Stimulated activated CD8-positive, alpha-beta memory T cell treated with anti-CD3 and anti-CD28 coated beads, Interleukin-4, amount 100 ng/mL, for 1 hour (primary cell): ENCODE measurements at places on chromosomes 2 and 18.

- no peak for DNase-seq
These were observed 42.1 kb upstream of the GLS start for GRCh38 chr2:190838492-190838910.

- no peak for DNase-seq
These were observed 238.5 kb downstream of the WDR7 start for GRCh38 chr18:56889621-56890020.

GRCh38 chr18:58177004-58177717, 133.1 kb downstream of the NEDD4L start:
- no peak for DNase-seq

DNA sequence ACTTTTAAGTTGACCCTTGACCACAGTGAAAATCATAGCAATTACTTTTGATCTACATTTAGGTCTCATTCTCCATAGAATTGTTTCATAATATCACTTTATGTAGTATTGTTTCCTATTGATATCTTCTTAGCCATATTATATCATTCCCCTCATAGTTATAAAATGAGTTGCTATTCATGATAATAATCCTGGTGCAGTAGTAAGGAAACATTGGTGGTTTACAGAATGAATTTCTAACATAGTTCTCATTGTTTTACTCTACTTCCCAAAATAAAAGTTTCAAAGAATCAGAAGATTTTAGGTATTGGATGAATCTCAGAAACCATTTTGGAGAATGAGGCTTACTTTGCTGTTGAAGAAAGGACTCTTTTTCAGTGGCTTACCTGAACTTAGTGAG, 246.0 kb downstream of the PARD3B start:
- no peak for DNase-seq

- no peak for DNase-seq
These were observed 2.1 kb downstream of the GCG start for GRCh38 chr2:162149940-162150339.

DNA sequence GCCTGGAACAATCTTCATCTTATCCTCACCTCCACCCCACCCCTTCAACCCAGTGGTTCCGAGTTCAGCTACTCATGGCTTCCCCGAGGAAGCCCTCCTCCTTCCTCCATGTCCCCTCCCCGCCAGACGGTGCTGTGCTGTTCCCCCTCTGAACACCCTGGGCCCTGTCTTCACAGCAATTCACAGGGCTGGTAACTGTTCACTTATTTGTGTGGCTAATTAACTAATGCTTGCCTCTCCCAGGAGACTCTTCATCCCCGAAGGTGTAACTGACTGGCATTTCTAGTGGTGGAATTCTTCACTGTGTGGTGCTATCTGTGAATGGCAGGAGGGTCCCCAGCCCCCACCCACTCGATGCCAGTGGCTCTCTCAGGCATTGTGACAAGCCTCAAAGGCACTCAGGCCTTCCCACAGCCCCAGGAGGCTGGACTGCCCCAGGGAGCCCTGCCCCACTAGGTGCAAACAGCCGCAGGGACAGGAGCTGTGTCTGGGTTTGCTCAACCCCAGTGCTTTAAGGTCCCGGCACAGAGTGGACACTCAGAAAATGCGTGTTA, 133.7 kb upstream of the ID2 start:
- no peak for DNase-seq

GRCh38 chr2:233410196-233410760, 56.0 kb downstream of the DGKD start:
- DNase-seq, result no peak

- DNase-seq, result no peak
These were observed 191.2 kb downstream of the HAUS1 start for GRCh38 chr18:46295416-46295815.

DNA sequence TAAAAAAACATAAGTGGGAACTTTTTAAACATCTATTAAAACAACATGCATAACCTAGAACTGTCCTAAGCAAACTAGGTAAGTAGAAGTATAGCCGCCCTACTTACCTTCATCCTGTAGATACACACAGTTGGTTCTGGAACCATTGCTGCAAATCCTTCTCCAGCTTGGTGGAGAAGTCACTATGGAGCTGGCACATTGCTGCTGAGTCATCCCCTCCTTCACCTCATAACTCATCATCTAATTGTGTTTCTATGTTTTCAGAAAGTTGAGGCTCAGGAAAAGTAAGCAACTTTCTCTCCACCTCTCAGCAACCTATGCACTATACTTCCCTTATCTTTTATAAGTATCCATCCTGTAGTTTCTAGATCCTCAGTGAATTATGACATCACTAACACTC, 269.8 kb upstream of the MMADHC start:
- no peak for DNase-seq

DNA sequence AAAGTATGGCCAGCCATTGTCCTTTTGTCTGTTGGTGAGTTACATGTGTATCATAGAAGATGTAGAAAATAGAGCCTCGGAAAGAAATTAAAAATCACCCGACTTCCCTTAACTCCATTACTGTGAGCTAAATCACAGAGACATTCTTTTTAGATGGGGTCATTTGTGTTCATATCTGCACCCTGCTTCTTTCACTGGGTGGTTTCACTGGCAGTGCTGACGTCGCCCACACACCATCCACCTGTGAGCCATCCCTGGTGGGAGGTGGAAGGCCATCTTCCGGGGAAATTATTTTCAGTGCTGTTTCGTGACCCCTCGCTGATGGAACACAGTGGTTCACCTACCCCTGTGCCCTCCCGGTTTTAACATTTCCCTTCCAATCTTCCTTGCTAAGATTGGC, 21.2 kb downstream of the SH3BP4 start:
- no peak for DNase-seq

GRCh38 chr18:33696332-33697162, 118.5 kb downstream of the ASXL3 start:
- no peak for DNase-seq

DNA sequence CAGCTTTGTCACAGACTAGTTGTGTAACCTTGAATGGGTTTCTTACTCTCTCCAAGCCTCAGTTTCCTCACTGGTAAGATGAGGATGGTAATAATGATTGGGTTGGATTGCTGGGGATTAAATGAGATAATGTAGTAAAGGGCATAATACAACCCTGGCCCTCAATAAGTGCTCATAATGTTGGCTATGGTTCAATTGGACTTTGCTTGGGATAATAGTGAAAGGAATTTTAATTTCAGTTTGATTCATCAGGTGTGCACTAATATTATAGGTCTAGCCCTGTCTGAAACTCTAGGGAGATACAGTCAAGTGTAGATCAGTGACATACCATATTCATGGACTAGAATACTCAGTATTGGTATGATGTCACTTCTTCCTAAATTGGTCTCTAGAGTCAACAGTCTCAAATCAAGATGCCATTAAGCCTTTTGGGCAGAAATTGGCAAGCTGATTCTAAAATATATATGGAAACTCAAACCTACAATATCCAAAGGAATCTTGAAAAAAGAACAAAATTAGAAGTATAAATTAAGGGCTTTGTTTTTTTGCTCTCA, 161.4 kb downstream of the SMAD7 start:
- no peak for DNase-seq

DNA sequence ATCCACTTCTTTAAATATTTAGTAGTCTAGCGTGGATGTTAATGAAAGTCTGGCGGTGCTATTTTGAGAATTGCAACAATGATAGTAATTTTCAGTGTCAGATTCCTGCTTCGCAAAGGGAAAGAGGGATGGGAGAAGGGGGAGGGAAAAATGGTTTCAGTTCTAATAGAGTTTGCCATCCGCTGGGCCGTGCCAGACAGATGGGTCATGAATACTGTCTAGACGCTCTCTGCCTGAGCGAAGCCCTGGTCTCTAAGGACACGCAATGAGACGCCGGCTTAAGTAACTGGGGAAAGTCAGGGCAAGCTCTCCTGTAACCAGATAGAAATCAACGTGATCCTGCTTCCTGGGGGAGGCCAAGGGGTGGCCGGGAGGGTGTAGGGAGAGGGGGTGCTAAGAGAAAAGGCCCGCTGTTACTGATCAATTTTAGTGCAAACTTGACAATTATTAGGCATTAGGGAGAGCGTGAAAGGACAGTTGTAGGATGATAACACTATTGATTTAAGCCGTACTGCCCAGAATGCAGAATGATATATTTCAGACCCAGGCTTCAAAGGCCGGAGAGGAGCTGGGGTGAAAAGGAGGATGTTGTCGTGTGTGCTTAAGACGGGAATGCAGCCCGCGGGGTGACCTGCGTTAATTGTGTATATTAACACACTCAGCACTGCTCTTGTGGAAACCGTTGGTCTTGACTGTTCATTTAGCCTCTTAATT, 229.2 kb downstream of the LDLRAD4 start:
- no peak for DNase-seq
